ENCODE measurements at places on chromosomes 5 and 9. TPM values are rescaled to one million over a fixed set of nuclear protein-coding genes. Genes with fewer than 3 reads are reported as not detected.

The TNC gene
- 1.2 TPM for polyA plus RNA-seq

- H3K27me3 ChIP-seq = no peaks in the 10 kb centered on the region
- H3K4me3 ChIP-seq = no peak overlapping the region
- H3K36me3 ChIP-seq = no peaks in the 10 kb centered on the region
- H3K27ac ChIP-seq = no peak overlapping the region
These were observed 69.2 kb upstream of the S1PR3 start for GRCh38 chr9:88922091-88922490.

- H3K36me3 ChIP-seq = no peaks in the 10 kb centered on the region
- H3K27ac ChIP-seq = no peak overlapping the region
- H3K4me3 ChIP-seq = no peak overlapping the region
- H3K27me3 ChIP-seq = no peaks in the 10 kb centered on the region
- peak; percentile 11 for DNase-seq
These were observed 385.6 kb downstream of the MLLT3 start for GRCh38 chr9:20236676-20237075.

DNA sequence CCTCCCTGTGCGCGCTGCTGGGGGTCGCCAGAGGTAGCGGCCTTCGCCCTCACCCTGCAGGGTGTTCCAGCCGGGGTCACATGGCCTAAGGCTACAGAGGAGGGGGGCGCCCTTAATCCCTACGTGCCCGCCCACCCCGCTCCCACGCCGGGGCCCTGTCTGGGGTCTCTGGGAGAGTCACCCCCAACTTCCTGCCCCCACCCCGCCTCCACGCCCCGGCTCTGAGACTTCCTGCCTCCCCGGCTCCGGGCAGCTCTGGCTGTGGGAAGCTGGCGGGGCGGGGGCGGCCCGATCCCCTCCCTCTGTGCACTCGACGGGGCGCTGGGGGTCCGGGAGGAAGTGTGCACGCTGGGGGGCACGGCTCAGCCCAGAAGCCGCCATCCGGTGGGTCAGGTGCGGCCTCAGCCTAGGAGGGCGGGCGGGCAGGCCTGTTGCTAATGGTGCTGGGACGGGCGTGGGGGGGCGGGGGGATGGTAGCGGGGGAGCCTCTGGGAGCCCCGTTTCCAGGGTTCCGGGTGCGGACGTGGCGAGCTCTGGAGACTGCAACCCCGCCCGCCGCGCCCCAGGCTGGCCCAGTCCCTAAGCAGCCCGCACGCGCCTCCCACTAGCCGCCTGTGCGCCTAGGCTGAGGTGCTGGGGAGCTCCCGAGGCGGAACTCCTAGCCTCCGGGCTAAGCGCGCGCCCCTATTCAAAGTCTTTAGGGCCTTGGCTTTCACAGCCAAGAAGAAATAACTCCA is 61.6 kb downstream of the CXXC5 start:
- peak overlapping the region; percentile 19 for H3K27ac ChIP-seq
- H3K4me3 ChIP-seq = peak overlapping the region; percentile 18
- H3K36me3 ChIP-seq = no peaks in the 10 kb centered on the region
- peaks cover 4% of the 10 kb centered on the region for H3K4me1 ChIP-seq
- DNase-seq = peak; percentile 84

The C5orf58 gene
- not detected for polyA plus RNA-seq

The EEIG1 gene
- 56.5 TPM for polyA plus RNA-seq

DNA sequence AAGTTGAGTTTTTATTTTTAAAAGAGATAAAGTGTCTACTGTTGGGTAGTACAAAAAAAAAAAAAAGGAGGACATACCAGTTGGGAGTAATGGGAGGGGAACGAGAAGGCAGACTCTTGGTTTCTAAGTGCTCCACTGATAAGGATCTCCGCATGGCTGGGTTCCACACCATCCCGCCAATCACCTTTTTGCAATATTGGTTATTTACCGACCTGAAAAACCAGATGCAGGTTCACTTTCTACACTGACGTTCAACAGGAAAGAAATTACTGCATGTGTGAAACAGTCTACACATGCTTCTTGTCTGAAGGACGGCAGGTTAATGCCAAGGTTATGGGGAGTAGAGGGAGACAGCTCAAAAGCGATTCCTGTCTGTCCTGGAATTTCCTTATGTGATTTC is 75.5 kb downstream of the PTPN3 start:
- H3K4me1 ChIP-seq = no peaks in the 10 kb centered on the region
- no peaks in the 10 kb centered on the region for H3K27me3 ChIP-seq
- H3K36me3 ChIP-seq = no peaks in the 10 kb centered on the region
- no peak overlapping the region for H3K27ac ChIP-seq
- DNase-seq = no peak

- no peaks in the 10 kb centered on the region for H3K36me3 ChIP-seq
- peaks cover 7% of the 10 kb centered on the region for H3K27me3 ChIP-seq
- DNase-seq = no peak
- H3K4me3 ChIP-seq = no peak overlapping the region
- H3K4me1 ChIP-seq = no peaks in the 10 kb centered on the region
- no peak overlapping the region for H3K27ac ChIP-seq
These were observed 66.2 kb downstream of the FOXD1 start for GRCh38 chr5:73382401-73382740.

- no peak for DNase-seq
- H3K27me3 ChIP-seq = no peaks in the 10 kb centered on the region
- H3K27ac ChIP-seq = no peak overlapping the region
- peaks cover 8% of the 10 kb centered on the region for H3K4me1 ChIP-seq
These were observed 199.9 kb downstream of the AOPEP start for GRCh38 chr9:94926431-94926800.

GRCh38 chr5:27318701-27319100 is 280.3 kb upstream of the CDH9 start:
- DNase-seq = no peak
- H3K27me3 ChIP-seq = no peaks in the 10 kb centered on the region
- no peaks in the 10 kb centered on the region for H3K36me3 ChIP-seq
- no peak overlapping the region for H3K4me3 ChIP-seq
- H3K4me1 ChIP-seq = no peaks in the 10 kb centered on the region

DNA sequence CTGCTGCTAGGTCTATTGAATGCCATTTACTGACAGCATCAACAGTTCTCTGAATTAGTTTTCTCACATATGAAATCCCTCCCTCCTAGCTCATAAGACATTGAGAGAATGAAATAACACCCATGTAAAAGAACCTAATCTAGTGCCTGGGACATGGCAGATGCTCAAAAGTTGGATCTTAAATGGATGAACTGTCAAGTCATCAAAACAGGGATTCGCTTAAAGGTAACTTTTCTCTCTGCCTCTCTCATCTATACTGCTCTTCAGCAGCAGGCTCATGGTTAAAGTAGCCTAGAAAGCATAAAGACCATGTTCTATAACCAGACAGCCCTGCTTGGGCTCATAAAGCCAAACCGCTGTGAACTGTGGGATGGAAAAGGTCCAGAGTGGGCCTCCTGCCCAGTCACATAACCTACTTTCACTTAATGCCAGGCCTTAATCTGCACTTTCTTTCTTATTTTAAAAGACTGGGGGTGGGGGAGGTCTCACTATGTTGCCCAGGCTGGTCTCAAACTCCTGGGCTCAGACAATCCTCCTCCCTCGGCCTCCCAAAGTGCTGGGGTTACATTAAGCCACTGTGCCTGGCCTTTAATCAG is 3.7 kb downstream of the TMEM245 start:
- no peak overlapping the region for H3K27ac ChIP-seq
- no peaks in the 10 kb centered on the region for H3K27me3 ChIP-seq
- no peak overlapping the region for H3K4me3 ChIP-seq
- peaks cover 31% of the 10 kb centered on the region for H3K4me1 ChIP-seq
- H3K36me3 ChIP-seq = no peaks in the 10 kb centered on the region

The TRAF1 gene
- polyA plus RNA-seq = 6.2 TPM

DNA sequence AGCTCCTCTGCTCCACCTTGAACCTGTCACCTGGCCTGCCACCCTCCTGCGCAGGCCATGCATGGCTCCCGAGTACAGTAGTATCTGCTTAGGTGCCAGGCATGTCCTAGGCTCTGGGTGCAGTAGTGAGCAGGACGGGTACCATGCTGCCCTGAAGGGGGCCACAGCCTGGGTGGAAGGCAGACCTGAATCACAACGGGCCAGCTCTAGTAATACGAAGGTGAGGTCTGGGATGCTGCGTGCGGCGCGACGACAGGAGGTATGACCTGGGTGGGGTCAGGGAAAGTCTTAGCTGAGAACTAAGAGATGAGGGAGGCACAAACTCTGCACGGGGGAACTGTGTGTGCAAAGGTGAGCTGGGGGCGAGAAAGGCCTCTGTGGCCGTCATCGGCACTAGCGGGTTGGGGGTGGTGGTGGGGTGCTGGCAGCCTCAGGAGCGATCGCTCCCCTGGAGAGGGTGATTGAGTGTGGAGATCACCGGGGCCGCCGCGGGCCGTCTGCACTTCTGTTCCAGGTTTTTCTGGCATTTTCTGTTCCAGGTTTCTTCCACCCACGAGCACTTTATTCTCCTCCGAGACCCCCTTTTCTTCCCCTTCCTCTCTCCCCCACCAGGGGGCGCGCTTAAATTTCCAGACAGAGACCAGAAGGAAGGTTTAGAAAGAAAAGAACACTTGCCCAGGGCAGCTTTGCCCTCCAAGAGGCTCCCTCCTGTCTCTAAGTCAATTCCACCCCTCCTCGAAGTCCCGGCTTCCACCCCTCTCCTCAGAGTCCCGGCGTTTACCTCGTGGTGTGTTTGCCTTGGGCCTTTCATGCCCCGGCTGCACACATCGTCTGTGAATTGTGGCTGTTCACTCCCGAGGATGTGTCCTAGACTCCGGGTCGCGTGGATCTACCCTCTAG is 15.1 kb downstream of the PDLIM4 start:
- no peaks in the 10 kb centered on the region for H3K36me3 ChIP-seq
- no peak overlapping the region for H3K27ac ChIP-seq
- peak; percentile 36 for DNase-seq

The FAM221B gene
- polyA plus RNA-seq = not detected

DNA sequence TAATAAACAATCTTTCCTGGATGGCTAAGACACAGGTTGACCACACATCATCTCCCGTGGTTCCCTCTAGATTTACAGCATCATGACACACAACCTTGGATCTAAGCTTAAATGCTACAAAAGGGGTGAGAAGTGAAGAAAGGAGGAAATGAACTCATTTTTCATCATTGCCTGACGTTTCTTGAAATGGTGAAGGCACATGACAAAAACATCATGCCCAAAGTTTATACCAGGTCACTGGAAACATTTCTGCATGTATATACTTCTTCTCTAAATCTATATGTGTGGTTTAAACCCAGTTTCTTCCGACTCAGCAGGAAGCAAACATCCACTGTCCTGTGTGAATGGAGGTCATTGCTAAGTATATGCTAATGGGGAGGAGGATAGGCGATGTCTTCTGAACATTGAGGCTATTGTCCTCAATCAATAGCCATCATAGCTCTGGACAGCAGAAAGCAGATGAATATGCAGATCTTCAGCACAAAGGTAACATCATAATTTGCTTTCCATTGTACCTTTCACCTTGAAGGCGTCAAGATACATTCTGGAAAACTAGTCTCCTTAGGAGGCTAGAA is 137.4 kb downstream of the MED27 start:
- H3K36me3 ChIP-seq = no peaks in the 10 kb centered on the region
- H3K4me1 ChIP-seq = no peaks in the 10 kb centered on the region

GRCh38 chr9:123639743-123640142 is 283.7 kb downstream of the CRB2 start:
- no peaks in the 10 kb centered on the region for H3K36me3 ChIP-seq
- H3K27me3 ChIP-seq = no peaks in the 10 kb centered on the region
- H3K4me1 ChIP-seq = no peaks in the 10 kb centered on the region
- DNase-seq = no peak
- H3K4me3 ChIP-seq = no peak overlapping the region

DNA sequence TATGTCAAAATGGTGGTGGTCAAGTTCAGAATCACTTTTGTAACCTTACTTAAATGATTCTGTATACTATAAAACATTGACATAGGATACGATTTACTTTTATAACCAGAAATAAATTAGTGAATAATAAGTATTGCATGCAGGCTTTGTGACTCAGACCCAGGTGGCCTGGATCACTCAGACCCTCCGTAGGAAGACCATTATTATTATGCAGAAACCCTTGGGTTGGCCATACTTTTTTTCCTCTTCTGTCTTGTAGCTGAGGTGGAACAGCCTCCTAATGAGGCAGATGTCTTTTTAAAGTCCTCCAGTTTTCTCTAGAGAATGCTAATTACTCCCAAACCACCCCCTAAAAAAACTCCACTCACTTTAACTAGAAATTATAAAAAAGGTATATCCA is 121.9 kb downstream of the LPAR1 start:
- DNase-seq = no peak
- H3K4me3 ChIP-seq = no peak overlapping the region
- no peaks in the 10 kb centered on the region for H3K27me3 ChIP-seq
- no peaks in the 10 kb centered on the region for H3K36me3 ChIP-seq
- H3K27ac ChIP-seq = no peak overlapping the region

The GPRIN1 gene
- 3.2 TPM for polyA plus RNA-seq

The CDKN2B gene
- polyA plus RNA-seq = 2.2 TPM

DNA sequence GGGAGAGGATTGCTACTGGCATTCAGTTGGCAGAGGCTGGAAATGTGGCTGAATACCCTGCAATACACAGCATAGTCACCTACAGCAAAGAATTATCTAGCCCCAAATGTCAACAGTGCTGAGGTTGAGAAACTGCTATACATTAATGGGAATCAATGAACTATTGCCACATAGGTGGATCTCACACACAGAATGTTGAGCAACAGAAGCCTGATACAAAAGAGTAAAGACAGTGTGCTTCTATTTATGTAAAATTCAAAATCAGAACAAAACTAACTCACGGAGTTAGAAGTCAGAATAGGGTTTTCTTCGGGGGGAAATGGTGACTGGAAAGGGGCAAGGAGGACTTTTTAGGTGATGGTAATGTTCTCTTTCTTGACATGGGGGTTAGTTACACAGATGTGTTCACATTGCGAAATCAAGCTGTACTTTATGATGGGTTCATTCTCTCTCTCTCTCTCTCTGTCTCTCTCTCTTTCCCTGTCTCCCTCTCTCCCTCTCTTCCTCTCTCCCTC is 45.7 kb upstream of the PANK3 start:
- H3K27me3 ChIP-seq = no peaks in the 10 kb centered on the region
- H3K36me3 ChIP-seq = no peaks in the 10 kb centered on the region
- H3K4me3 ChIP-seq = no peak overlapping the region

- no peaks in the 10 kb centered on the region for H3K27me3 ChIP-seq
- no peak overlapping the region for H3K27ac ChIP-seq
- H3K4me1 ChIP-seq = no peaks in the 10 kb centered on the region
- no peak for DNase-seq
These were observed 335.2 kb upstream of the TARS1 start for GRCh38 chr5:33105521-33105941.

The ANGPTL2 gene
- 1.2 TPM for polyA plus RNA-seq

DNA sequence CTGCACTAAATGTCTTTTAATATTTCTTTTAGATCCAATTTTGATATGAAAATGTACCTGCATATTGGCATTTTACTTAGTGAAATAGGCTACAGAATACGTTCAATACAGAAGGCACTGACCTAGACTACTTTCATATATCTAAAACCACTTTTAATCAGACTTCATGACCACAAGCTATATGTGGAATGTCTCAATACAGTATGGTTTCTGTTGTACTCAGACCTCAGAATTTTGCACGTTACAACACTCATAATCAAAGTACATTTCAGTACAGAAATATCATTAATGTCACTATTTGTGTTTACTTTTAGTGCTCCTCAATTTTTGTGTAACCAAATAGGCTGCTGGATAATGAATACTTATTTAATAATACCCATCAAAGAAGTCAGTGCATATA is 74.8 kb downstream of the MEF2C start:
- no peak overlapping the region for H3K27ac ChIP-seq
- no peaks in the 10 kb centered on the region for H3K4me1 ChIP-seq
- DNase-seq = no peak

Measured in pancreas (tissue), 10 donors.